ENCODE measurements at places on chromosomes 6 and 20. TPM values are rescaled to one million over a fixed set of nuclear protein-coding genes. Genes with fewer than 3 reads are reported as not detected.

Gene BPI
- not detected for total RNA-seq

Gene GPR6
- total RNA-seq, result not detected

Gene KIAA0408
- 6.6 TPM for total RNA-seq

Gene MYMX
- total RNA-seq, result not detected

Gene CRISP3
- not detected for total RNA-seq

Gene FAM184A
- not detected for total RNA-seq
